Epithelial cell of umbilical artery (primary cell): ENCODE measurements at places on chromosomes 2 and 18. TPM values are rescaled to one million over a fixed set of nuclear protein-coding genes. Genes with fewer than 3 reads are reported as not detected.

MEP1B gene
- total RNA-seq = not detected in 2 replicates

ARPC2 gene
- 454 and 509 TPM in 2 replicates for total RNA-seq

TMEM200C gene
- total RNA-seq = 2.3 and 2.6 TPM in 2 replicates

BCL2 gene
- total RNA-seq = 1.6 and 2.0 TPM in 2 replicates

C2orf15 gene
- not detected in 2 replicates for total RNA-seq

ALS2 gene
- total RNA-seq = 33.8 and 40.9 TPM in 2 replicates

FLACC1 gene
- under 0.01 and 0.61 TPM in 2 replicates for total RNA-seq

ME2 gene
- total RNA-seq = 51.6 and 61.1 TPM in 2 replicates

ABCG8 gene
- total RNA-seq = not detected in 2 replicates

HS1BP3 gene
- total RNA-seq = 19.8 and 22.9 TPM in 2 replicates

CIAO1 gene
- total RNA-seq = 116 and 119 TPM in 2 replicates
